ENCODE measurements at places on chromosomes 7 and 10.

DNA sequence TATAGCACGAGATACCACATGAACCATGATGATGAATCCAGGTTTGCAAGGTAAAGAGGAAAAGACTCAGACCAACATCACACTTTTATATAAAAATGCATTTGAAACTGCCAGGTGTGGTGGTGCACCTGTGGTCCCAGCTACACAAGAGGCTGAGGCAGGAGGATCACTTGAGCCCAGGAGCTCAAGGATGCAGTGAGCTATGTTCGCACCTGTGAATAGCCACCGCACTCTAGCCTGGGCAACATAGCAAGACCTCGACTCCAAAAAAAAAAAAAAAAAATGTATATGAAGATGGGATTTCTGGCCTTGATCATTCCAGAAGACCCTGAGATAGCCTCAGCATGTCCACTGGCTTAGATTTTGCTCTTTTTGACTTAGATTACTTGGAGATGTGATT, 161.6 kb downstream of the PARD3 start:
- DNase-seq: no peak

- no peak for DNase-seq
Observed at GRCh38 chr10:59176241-59177030, at the start of gene PHYHIPL. TSS of gene PHYHIPL (plus strand) at chr10:59176643. CDS start at chr10:59176854, 211 bp downstream.

DNA sequence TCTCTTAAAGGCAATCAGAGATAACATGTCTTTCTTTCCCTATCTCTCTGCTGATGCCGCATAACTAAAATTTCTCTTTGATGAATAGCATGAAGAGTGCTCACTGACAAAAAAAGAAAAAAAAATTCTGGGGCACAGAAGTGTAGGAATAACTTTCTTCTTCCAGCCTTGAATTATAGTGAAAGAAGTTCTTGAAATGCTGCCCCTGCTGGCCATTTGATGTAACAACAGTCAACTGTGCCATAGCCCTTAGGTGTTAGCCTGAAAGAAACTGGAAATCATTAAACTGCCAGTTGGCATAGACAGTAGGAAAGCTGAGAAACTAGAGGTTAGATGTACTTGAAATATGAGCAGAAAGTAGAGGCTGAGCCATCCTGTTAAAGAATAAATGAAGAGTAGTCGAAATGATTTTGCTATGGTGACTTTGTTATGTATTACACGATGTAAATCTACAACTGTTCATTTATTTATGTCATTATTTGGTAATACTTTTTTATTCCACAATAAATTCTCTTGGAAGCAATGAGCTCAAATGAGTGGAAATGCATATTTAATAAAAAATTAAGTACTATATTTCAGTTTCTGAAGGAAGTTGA, 48.3 kb upstream of the FAM171A1 start:
- DNase-seq: no peak

DNA sequence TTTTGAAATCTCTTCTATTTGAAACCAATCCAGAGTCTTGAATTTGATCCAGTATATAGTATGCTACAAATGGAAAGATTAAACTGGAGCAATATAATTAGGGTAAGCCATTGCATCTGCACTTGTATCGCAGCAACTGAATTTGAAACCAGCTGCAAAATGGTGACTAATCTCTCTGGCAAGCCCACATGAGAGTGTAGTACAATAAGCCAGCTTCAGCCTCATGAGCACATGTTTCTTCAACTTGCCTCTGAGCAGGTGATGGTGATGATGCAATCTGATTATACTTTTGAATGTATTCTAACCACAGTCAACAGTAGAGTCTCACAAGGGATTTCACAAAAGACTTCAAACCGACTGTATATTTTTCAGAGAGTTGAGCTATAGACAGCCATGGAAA, 829 bp upstream of the RPA3 start:
- no peak for DNase-seq

- DNase-seq: no peak
Observed at GRCh38 chr10:85570871-85571270, 795.7 kb downstream of the GRID1 start.

DNA sequence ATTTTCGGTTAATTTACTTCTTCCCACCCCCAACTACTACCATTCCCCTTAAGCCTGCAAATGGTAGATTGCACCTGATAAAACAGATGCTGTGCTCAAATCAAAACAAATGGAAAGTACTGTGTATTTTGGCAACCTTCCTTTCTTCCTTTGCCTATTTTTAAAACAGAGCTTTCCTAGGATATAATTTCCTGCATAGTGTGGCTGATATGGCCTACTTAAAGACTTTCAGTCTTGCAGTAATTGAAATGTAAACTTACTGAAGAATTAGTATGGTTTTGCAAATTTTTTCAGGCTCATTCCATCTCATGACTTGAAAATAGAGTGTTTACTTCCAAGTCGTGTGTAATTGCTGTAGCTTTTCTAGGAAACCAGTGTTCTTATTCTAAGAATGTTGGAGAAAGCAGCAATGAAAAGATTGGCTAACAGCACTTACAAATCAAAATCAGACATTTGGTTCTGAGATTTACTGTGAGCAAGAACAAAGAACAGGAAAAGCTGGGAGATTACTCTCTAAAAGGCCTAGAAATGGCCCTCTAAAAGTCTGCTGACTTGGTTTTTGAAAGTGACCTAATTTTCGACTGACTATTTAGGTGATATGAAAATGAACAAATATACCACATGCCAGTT, 52.0 kb downstream of the REEP3 start:
- DNase-seq: no peak

DNA sequence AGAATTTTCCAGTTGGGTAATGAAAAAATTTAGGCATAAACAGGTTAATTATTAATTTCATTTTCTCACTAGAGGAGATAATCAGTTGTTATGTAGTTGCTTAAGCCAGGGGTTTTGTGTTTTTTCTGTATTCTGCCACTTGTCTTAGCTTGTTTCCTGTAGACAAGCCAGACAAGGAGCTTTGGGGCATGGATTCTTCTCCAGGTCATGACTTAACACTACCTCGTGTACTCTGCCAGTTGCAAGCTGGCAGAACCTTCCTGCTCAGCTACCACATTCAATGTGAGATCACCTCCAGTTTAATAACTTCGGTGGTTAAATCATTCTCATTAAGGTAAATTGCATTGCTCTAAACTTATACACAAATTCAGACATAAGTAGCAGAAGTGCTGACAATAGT, 1.8 kb downstream of the CCM2 start:
- no peak for DNase-seq

- DNase-seq: no peak
Observed at GRCh38 chr7:45606050-45606449, 31.9 kb downstream of the ADCY1 start.

DNA sequence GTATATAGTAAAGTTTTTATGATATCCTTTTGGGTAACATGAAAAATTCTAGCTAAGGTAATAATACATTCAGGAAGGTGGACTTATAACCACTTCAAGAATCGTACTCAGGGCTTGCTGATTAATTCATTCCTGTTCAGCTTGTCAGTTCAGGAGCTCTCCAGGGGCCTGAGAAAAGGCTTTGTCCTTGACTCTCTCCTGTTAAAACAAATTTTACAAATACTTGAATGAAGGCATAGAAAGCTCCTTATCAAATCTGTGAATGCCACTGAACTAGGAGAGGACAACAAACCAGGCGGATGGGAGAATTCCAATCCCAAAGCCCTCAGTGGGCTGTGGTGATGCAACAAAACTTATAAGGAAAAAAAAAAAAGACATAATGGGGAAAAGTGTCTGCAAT, 354.5 kb upstream of the ZMIZ1 start:
- DNase-seq: no peak

DNA sequence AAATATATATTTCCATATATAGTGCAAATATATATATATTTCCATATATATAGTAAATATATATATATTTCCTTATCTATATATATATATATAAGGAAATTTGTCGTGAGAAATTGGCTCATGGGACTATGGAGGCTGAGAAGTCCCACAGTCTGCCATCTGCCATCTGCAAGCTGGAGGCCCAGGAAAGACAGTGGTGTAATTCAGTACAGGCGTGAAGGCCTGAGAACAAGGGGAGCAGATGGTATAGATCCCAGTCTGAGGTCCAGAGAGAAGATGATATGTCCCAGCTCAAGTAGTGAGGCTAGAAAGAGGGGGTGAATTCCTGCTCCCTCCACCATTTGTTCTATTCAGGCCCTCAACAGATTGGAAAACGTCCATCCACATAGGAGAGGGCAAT, 78.9 kb downstream of the MTPN start:
- DNase-seq: no peak

- no peak for DNase-seq
Observed at GRCh38 chr7:28939844-28940544, 18.1 kb downstream of the TRIL start.

GRCh38 chr10:95536017-95536416, 25.2 kb downstream of the SORBS1 start:
- no peak for DNase-seq

- DNase-seq: no peak
Observed at GRCh38 chr10:24726626-24727025, 2.9 kb upstream of the ARHGAP21 start.

GRCh38 chr7:39248041-39248691, 270.5 kb downstream of the POU6F2 start:
- DNase-seq: no peak

- DNase-seq: no peak
Observed at GRCh38 chr10:97915346-97916131, 65.9 kb downstream of the GOLGA7B start.

- no peak for DNase-seq
Observed at GRCh38 chr7:81882086-81882485, 112.2 kb upstream of the HGF start.

- no peak for DNase-seq
Observed at GRCh38 chr7:22200238-22200637, 156.7 kb downstream of the RAPGEF5 start.

GRCh38 chr10:129568583-129569344, 101.7 kb downstream of the MGMT start:
- no peak for DNase-seq

DNA sequence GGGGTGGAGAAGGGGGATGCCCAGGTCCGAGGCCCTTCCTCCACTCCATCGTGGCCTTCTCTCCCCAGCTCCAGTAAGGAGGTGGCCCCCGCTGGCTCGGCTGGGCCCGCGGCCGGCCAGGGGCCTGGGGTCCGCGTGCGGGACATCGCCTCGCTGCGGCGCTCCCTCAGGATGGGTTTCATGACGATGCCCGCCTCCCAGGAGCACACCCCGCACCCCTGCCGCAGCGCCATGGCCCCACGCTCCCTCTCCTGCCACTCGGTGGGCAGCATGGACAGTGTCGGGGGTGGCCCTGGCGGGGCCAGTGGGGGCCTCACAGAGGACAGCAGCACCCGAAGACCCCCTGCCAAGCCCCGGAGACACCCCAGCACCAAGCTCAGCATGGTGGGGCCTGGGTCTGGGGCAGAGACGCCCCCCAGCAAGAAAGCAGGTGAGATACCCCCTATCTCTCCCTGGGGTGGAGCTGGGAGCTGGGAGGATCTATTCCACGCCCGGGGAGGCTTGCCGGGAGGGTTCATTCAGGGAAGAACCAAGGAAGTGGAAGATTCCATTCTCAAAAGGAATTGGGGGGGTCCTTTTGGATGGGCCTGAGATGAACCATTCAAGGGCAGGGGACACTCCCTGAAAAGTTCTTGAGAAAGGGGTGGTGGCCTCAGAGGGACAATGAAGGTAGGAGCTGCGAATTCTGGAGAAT, 3.2 kb downstream of the NYAP1 start:
- DNase-seq: no peak

GRCh38 chr10:44143556-44143955, 241.3 kb downstream of the CXCL12 start:
- no peak for DNase-seq

DNA sequence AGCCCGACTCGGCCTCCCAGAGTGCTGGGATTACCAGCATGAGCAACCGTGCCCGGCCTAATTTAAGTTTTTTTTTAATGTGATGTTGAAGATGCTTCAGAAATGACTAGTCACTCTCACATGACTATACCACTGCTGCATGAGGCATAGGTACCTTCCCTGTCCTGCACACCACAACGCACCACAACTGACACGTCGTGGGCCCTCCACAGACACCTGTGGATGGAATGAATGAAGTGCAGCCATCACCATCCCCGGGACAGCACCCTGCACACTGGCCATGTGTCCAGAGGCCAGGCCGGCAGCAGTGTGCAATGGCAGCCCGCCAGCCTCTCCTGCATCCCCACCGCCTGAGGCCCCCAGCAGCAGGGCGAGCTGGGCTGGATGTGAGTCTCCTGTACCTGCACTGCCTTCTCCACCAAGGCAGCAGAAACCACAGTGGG, 55.1 kb downstream of the VOPP1 start:
- no peak for DNase-seq

GRCh38 chr10:77835669-77836086, 90.9 kb downstream of the DLG5 start:
- DNase-seq: no peak

DNA sequence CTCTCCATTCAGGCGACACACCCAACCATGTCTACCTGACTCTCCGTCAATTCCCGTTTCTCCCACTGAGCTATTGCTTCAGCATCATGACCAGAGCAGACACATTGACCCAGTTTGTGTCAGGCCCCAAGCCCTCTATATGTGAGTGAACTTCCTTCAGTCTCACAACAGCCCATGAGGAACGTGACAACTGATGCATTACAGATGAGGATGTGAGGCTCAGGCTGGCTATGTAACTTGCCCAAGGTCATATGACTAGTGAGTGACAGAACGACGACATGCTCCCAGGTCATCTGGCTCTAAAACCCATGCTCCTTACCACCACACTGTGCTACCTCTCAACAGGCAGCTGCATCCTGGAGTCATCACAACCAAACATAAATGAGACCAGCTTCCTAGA, 3.7 kb downstream of the TMEM140 start:
- no peak for DNase-seq

GRCh38 chr10:79454259-79454658, 8.8 kb upstream of the ZCCHC24 start:
- DNase-seq: no peak

All from thoracic aorta (tissue), 2 donors.